T-helper 17 cell (primary cell): ENCODE measurements at places on chromosomes 4 and X.

GRCh38 chr4:142549726-142550463, 296.2 kb downstream of the INPP4B start:
- peak overlapping the region; percentile 60 for H3K4me3 ChIP-seq
- H3K27ac ChIP-seq = peak overlapping the region; percentile 68
- no peaks in the 10 kb centered on the region for H3K27me3 ChIP-seq
- H3K36me3 ChIP-seq = peaks cover 5% of the 10 kb centered on the region

GRCh38 chrX:10381193-10381592, 224.4 kb downstream of the CLCN4 start:
- H3K27ac ChIP-seq = no peak overlapping the region
- H3K4me1 ChIP-seq = no peaks in the 10 kb centered on the region
- peaks cover 2% of the 10 kb centered on the region for H3K36me3 ChIP-seq

GRCh38 chr4:84503495-84504437, 4.7 kb upstream of the NKX6-1 start:
- peak overlapping the region; percentile 53 for H3K27ac ChIP-seq
- DNase-seq = no peak
- H3K36me3 ChIP-seq = peaks cover 11% of the 10 kb centered on the region
- peaks cover 83% of the 10 kb centered on the region for H3K27me3 ChIP-seq
- no peak overlapping the region for H3K4me3 ChIP-seq

- no peaks in the 10 kb centered on the region for H3K27me3 ChIP-seq
- no peak overlapping the region for H3K4me3 ChIP-seq
- no peak for DNase-seq
- H3K4me1 ChIP-seq = no peaks in the 10 kb centered on the region
- no peaks in the 10 kb centered on the region for H3K36me3 ChIP-seq
- no peak overlapping the region for H3K27ac ChIP-seq
These were observed 529.4 kb upstream of the AMOT start for GRCh38 chrX:113370006-113370405.

DNA sequence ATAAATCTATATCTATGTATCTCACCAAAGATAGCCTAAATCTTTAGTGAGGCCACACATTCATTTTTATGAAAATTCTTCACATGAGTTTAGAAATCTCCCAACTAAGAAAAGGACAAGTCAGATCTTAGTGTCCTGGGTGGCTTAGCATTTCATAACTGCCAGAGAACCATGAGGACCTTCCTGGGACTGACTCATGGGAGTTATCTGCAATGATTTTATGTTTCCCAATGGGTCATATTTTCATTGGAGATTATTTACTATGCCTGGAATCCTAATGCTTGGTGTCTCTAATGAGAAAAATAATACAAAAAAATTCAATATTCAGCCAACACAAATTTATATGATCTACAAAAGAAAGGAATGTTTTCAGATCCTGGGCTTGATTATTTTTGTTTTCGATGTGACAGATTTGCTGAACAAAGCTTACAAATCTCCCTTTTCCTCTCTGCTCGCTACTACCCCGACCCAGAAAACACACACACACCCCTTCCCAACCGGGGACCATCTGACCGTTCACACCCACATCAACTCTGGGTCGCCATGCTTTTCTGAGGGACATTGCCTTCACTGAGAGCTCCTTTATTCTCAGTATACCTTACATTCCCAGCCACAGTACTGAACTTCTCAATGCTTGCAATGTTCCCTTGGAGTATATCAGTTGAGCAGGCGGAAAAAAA, 40.1 kb downstream of the SORBS2 start:
- DNase-seq = no peak
- H3K4me1 ChIP-seq = peaks cover 2% of the 10 kb centered on the region
- H3K36me3 ChIP-seq = peaks cover 2% of the 10 kb centered on the region
- H3K4me3 ChIP-seq = no peak overlapping the region

- no peak for DNase-seq
- peaks cover 15% of the 10 kb centered on the region for H3K4me1 ChIP-seq
- no peaks in the 10 kb centered on the region for H3K27me3 ChIP-seq
- H3K27ac ChIP-seq = no peak overlapping the region
- no peak overlapping the region for H3K4me3 ChIP-seq
These were observed 23.8 kb downstream of the ARFIP1 start for GRCh38 chr4:152803541-152803940.

- H3K4me1 ChIP-seq = no peaks in the 10 kb centered on the region
- no peak for DNase-seq
- H3K27me3 ChIP-seq = peaks cover 63% of the 10 kb centered on the region
- H3K36me3 ChIP-seq = no peaks in the 10 kb centered on the region
These were observed 157.6 kb downstream of the DCLK2 start for GRCh38 chr4:150235808-150236271.

DNA sequence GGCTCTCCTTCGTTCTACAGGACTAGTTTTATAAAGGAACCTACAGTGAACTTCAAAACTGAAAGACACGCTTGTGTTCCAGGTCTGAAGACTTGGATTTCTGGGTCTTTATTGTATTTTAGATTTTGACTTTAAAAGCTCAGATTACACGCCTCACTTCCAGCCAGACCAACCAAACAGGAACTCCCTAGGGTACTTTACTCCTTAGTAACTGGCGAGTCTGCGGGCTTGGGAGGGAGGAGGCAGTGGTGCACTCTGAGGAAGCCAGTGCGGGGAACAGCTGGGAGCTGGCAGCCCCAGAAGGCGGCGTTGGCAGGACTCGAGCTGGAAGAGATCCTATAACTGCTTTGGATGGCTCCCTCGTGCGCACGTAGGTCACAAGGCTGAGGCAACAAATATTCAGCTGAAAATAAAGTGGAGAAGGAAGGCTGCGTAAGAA, 391 bp upstream of the PHKA1 start:
- peaks cover 4% of the 10 kb centered on the region for H3K4me1 ChIP-seq
- peaks cover 9% of the 10 kb centered on the region for H3K27me3 ChIP-seq
- peak overlapping the region; percentile 72 for H3K4me3 ChIP-seq
- H3K27ac ChIP-seq = no peak overlapping the region
- no peaks in the 10 kb centered on the region for H3K36me3 ChIP-seq
- DNase-seq = no peak
